T-helper 9 cell (primary cell): ENCODE measurements at places on chromosomes 12 and 14.

- no peak for DNase-seq
Observed at GRCh38 chr12:27946421-27946820, 26.1 kb downstream of the PTHLH start.

GRCh38 chr14:85587151-85587711 is 57.3 kb downstream of the FLRT2 start:
- no peak for DNase-seq

DNA sequence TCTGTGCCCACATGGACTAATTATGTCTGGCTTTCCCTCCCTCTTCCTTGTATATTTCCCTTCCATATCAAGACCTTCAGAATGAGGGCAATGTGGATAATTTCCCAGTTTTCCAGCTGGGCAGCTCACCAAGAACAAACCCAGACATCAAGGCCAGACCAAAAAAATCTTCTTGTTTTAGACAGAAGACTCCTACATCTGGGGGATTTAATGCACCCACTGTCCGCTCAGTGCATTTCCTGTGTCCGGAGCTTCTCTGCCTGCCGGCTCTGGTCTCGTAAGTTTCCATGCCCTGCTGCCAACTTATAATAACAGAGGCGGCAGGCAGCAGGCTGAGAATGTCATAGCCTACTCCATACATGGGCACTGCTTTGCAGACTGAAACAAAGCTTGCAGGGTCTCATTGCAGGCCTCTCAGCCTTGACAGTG is 207.2 kb upstream of the BCL2L14 start:
- no peak for DNase-seq

DNA sequence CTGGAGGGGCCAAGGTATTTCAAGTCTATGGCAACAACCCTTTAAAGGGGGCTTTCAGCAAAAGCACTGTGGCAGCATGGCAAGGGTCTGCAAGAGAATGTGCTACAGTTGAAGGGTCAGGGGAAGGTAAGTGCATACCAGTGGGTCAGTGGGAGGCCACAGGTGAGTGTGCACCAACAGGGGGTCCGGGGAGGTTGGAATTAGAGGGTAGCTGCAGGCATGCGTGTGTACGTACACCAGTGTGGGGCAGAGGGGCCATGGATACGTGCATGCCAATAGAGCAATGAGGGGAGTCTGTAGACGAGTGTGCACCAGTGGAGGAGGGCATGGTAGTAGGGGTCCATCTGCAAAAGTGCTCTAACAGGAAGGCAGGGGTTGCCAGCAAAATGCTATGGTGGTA is 448.9 kb downstream of the NAV3 start:
- no peak for DNase-seq

DNA sequence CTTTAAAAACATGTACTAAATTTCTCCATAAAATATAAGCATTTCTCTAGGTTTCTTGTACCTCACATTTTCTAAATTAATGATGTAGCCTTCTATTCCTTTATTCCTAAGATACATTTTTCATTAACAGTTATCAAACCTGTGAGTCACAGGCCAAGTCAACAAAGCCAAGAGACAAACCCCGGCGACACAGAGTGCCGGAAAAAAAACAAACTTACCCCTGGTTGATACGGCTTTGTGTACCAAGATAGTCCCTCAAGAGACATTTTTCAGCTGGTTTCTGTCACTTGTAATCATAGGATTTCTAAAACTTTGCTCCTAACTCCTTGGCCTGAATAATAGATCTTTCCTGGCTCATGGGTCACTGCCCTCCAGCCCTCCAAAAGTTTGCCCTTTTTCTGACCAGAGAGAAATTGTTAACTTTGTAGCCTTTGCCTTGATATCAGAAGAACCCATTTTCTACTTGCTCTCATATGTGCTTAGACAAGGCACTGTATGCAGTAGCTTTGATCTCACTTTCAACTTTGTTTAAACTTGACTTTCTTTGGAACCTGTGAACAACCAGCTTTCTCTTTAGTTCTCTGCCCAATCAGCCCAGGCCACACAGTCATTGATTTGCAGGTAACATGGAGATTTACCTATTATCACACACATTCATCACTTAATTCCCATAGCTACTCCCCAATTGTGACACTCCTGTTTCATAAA is 172.2 kb downstream of the PRKD1 start:
- DNase-seq = no peak

- DNase-seq = no peak
Observed at GRCh38 chr14:57383125-57383745, 7.2 kb upstream of the NAA30 start.

DNA sequence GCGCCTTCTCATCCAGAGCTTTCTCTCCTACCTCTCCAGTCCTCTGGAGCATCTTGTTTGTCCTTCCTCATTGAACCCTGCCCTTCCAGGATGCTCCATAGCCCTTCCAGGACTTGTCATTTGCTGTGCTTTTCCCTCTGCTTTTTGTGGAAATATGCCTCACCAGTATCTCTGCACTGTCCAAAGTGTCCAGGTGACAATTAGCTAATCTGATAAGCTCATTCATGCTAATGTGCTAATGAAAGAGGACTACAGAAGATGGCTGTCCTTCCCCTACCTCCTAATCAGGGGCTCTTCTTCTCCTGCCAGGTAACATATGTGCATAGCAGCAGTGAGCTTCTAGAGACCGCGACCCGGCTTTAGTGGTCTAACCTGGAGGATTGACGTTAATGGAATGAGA is 58.4 kb upstream of the OTX2 start:
- DNase-seq = no peak

DNA sequence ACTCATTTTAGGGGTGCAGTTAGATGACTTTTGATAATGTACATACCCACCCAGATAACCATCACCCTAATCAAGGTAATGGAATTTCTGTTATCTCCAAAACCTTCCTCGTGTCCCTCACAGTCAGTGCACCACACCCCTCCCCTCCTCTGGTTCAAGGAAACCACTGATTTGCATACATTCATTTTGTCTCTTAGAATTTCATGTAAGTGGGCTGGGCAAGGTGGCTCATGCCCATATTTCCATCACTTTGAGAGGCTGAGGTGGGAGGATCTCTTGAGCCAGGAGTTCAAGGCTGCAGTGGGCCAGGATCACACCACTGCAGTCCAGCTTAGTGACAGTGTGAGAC is 15.7 kb downstream of the ADIPOR2 start:
- DNase-seq = no peak

DNA sequence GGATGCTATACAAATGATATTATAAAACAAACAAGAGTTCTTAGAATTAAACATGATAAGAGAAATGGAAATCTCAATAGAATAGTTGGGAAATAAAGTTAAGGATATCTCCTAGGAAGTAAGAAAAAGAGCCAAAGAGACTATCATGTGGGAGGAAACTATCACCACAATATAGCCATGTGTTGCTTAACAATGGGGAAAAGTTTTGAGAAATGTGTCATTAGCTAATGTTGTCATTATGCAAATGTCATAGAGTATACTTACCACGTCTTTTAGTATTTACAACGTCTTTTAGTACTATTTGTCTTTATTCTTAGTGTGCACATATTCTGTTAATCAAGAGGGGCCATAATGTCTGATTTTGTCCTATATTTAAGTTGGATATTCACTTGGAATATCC is 58.7 kb downstream of the ZNF641 start:
- DNase-seq = no peak

GRCh38 chr12:50314636-50315312 is 31.5 kb upstream of the LIMA1 start:
- no peak for DNase-seq

DNA sequence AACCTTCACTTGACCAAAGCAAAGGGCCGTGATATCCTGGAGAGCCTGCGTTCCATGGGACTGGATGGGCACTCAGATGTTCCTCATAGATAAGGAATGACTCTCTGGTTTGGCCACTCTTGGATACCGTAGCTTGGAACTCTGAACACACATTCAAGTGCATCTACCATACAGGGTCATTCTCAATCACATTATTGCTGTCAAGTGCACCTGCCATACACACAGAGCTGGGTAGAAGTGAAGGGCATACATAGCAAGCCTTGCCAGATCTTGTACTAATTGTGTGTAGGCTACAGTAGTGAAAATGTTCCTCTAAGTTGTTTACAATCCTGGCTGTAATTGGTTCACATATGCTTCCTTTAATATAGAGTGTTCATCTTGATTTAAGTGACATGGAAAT is 58.3 kb downstream of the PELI2 start:
- DNase-seq = no peak

DNA sequence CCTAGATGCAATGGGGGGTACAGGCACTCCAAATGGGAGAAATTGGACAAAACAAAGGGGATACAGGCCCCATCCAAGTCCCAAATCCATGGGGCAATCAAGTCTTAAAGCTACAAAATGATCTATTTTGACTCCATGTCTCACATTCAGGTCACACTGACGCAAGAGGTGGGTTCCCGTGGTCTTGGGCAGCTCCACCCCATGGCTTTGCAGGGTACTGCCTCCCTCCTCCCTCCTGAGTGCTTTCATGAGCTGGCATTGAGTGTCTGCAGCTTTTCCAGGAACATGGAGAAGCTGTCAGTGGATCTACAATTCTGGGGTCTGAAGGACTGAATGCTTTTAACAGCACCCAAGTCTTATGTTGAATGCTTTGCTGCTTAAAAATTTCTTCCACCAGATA is 274.5 kb upstream of the LRIG3 start:
- DNase-seq = no peak

- DNase-seq = no peak
Observed at GRCh38 chr12:3636328-3636727, 116.6 kb downstream of the CRACR2A start.

GRCh38 chr12:70154087-70154638 is 89.1 kb upstream of the CNOT2 start:
- DNase-seq = no peak

- DNase-seq = no peak
Observed at GRCh38 chr14:71220462-71220861, 313.2 kb downstream of the PCNX1 start.

DNA sequence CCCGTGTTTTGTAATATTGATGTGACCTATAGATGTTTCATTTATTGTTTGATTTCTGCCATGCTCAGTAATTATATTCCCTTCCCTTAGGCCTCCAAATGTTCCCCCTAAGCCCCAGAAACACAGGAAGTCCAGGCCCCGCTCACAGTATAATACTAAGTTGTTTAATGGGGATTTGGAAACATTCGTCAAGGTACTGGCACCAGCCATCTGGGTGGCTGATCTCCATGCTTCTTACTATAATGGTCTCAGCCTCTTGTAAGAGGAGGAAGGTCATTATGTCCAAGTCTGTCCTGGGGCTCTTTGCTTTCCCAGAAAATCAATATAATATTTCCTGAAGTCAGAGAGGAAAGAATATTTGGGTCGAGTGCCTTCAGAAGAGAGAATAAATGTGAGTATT is 130.9 kb downstream of the KICS2 start:
- DNase-seq = no peak

GRCh38 chr12:57890191-57891115 is 43.9 kb upstream of the CTDSP2 start:
- DNase-seq = no peak

DNA sequence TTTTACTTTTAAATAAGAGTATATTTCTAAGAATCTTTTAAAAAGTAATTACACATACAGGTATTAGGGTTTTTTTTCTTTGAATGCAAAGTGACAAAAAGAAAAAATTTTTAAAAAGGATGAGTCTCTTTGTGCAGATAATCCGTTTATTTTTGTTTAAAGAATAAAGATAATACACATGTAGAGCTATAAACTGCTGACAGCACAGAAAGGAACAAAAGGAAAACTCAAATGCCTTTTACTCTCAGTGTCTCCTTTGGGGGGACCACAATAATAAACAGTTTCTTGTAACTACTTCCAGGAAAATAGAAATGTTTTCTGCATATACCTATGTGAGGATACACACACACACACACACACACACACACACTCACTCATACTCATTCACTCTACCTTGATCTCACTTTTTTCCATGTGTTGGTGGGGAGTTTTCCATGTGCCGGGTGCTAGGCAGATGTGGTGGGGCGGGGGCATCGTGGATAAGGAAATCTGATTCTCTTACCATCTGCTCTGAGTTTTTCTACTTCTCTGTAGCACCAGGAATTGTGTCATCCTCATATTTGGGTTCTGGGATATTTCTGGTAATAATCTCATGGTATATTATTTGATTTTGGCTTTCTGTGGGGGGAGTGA is 58.1 kb downstream of the KCTD10 start:
- DNase-seq = no peak

- DNase-seq = no peak
Observed at GRCh38 chr12:19436931-19437330, 2.4 kb upstream of the AEBP2 start.
